Activated naive CD8-positive, alpha-beta T cell treated with anti-CD3 and anti-CD28 coated beads for 36 hours (primary cell): ENCODE measurements at places on chromosomes 2 and 18.

- DNase-seq, result no peak
- H3K4me1 ChIP-seq, result no peaks in the 10 kb centered on the region
- H3K27me3 ChIP-seq, result peaks cover 5% of the 10 kb centered on the region
- no peaks in the 10 kb centered on the region for H3K36me3 ChIP-seq
- no peak overlapping the region for H3K27ac ChIP-seq
Observed at GRCh38 chr2:233828546-233829192, 25.7 kb downstream of the HJURP start.

GRCh38 chr2:200040831-200041230 lies 85.4 kb downstream of the MAIP1 start:
- H3K27ac ChIP-seq, result no peak overlapping the region
- DNase-seq, result no peak
- peaks cover 6% of the 10 kb centered on the region for H3K27me3 ChIP-seq
- H3K36me3 ChIP-seq, result no peaks in the 10 kb centered on the region
- no peak overlapping the region for H3K4me3 ChIP-seq

- H3K36me3 ChIP-seq, result peaks cover 39% of the 10 kb centered on the region
- H3K4me1 ChIP-seq, result peaks cover 25% of the 10 kb centered on the region
- H3K4me3 ChIP-seq, result no peak overlapping the region
- DNase-seq, result peak; percentile 74
- H3K27ac ChIP-seq, result peak overlapping the region; percentile 56
Observed at GRCh38 chr2:86079981-86080911, 25.4 kb downstream of the POLR1A start.

DNA sequence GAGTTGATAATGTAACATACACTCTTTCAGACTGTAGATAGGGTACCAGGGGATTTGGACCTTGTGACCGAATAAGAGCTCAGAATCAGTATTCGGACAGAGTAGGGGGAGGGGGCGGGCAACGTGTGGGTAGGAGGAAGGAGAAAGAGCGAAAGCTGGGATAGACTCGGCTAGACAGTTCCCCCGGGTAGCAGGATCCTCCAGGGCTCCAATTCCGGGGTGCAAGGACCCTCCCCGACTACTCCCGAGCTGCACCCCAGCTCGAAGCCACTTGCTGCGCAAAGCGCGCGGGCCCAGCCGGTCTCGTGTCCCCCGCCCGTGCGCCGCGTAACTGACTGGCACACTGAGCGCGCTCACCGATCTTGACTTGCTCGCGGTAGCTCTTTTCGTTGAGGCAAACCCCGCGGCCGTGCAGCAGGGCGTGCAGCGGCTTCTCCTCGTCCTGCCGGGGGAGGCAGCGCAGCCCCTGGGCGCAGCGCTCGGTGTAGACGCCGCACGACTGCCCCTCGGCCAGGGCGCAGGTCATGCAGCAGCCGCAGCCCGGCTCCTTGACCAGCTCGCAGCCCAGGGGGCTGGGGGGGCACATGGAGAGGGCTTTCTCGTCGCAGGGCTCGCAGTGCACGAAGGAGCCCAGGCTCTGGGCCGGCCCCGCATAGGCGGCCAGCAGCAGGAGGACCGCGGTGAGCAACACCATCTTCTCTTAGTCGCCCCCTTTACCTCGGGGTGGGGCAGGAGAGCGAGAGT lies 1.1 kb downstream of the IGFBP5 start:
- peaks cover 25% of the 10 kb centered on the region for H3K4me1 ChIP-seq
- peak overlapping the region; percentile 71 for H3K4me3 ChIP-seq
- H3K27ac ChIP-seq, result no peak overlapping the region
- H3K27me3 ChIP-seq, result peaks cover 84% of the 10 kb centered on the region

GRCh38 chr18:23981369-23981980 lies 33.1 kb upstream of the TTC39C start:
- H3K27ac ChIP-seq, result no peak overlapping the region
- peaks cover 34% of the 10 kb centered on the region for H3K4me1 ChIP-seq
- H3K27me3 ChIP-seq, result no peaks in the 10 kb centered on the region
- no peak for DNase-seq
- H3K4me3 ChIP-seq, result no peak overlapping the region
- H3K36me3 ChIP-seq, result peaks cover 12% of the 10 kb centered on the region

GRCh38 chr2:178498137-178498536 lies 17.9 kb downstream of the PLEKHA3 start:
- H3K27ac ChIP-seq, result no peak overlapping the region
- no peak for DNase-seq
- no peaks in the 10 kb centered on the region for H3K27me3 ChIP-seq
- peaks cover 32% of the 10 kb centered on the region for H3K36me3 ChIP-seq

DNA sequence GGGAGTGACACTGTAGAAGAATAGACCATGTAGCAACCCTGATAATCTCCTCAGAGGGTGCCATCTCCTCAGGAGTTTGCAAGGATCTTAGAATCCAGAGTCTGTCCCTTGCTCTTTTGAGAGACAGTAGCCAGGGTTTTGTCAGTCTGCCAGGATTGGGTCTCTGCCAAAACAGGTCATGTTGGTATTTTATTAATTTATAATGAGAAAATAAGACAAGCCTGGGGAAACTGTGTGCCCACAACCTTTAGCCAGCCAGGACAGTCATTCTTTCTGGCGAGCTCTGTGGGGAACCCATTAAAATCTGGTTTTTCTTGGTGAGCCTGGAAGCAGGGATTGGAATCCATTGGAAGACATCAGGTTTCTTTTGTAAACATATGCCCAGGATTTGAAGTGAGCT lies 78.6 kb downstream of the PTPRM start:
- DNase-seq, result no peak
- no peaks in the 10 kb centered on the region for H3K4me1 ChIP-seq
- no peak overlapping the region for H3K27ac ChIP-seq

DNA sequence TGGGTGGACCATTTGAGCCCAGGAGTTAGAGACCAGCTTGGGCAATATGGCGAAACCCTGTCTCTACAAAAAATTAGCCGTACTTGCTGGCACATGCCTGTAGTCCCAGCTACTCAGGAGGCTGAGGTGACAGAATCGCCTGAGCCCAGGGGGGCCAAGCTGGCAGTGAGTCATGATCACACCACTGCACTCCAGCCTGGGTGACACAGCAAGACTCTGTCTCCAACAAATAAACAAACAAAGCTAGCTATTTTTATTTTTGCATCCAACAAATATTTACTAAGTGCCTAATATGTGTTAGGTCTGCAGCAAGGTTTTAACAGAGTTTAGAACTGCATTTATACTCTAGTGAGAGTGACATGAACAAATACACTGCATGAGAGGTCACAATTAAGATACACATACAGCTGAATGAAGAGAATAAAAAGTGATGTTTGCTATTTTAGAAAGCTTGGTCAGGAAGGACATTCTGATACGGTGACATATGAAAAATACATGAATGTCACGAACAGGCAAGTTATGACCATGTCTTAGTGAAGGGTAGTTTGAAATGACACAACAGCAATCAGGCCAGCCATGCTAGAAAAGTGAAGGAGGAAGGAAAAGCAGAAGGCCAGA lies 83.2 kb upstream of the FRZB start:
- peaks cover 13% of the 10 kb centered on the region for H3K27me3 ChIP-seq
- H3K4me3 ChIP-seq, result no peak overlapping the region
- no peak overlapping the region for H3K27ac ChIP-seq

GRCh38 chr18:13292736-13293135 lies 74.2 kb downstream of the LDLRAD4 start:
- peaks cover 44% of the 10 kb centered on the region for H3K4me1 ChIP-seq
- no peak for DNase-seq
- H3K27ac ChIP-seq, result no peak overlapping the region
- no peaks in the 10 kb centered on the region for H3K36me3 ChIP-seq

GRCh38 chr18:47919916-47920315 lies 10.5 kb downstream of the SMAD2 start:
- no peaks in the 10 kb centered on the region for H3K27me3 ChIP-seq
- peaks cover 60% of the 10 kb centered on the region for H3K4me1 ChIP-seq
- H3K36me3 ChIP-seq, result peaks cover 32% of the 10 kb centered on the region
- no peak overlapping the region for H3K4me3 ChIP-seq
- H3K27ac ChIP-seq, result no peak overlapping the region
- DNase-seq, result no peak

DNA sequence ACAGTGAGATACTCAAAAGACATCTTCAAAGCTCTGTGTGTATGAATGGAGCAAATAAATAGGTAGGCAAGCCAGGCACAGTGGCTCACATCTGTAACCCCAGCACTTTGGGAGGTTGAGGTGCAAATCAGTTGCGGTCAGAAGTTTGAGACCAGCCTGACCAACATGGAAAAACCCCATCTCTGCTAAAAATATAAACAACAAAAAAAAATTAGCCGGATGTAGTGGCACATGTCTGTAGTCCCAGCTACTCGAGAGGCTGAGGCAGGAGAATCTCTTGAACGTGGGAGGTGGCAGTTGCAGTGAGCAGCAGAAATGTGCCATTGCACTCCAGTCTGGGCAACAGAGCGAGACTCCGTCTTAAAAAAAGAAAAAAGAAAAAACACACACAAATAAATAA lies 945.1 kb upstream of the PIK3C3 start:
- no peaks in the 10 kb centered on the region for H3K4me1 ChIP-seq
- DNase-seq, result no peak
- no peaks in the 10 kb centered on the region for H3K27me3 ChIP-seq
- H3K4me3 ChIP-seq, result no peak overlapping the region
- no peaks in the 10 kb centered on the region for H3K36me3 ChIP-seq

DNA sequence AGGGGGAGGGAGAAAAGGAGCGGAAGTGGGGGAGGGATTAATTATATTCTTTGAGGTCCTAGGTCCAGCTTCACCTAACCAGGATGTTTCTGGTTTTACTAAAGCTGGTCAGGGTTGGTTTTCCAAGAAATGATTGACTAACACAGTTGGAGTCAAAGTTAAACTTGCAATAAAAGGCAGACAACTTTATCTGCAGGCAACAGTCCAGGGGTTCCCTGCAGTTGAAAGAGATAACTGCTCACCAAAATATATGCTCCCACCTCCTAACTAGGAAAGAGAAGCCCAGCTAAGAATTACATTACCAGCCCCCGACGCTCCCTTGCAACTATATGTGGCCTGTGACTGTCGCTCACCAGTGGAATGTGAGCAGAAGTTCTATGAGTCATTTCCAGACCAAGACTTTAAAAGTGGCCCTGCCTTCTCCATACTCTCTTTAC lies 140.0 kb upstream of the PKDCC start:
- peaks cover 18% of the 10 kb centered on the region for H3K27me3 ChIP-seq
- no peaks in the 10 kb centered on the region for H3K4me1 ChIP-seq
- H3K36me3 ChIP-seq, result no peaks in the 10 kb centered on the region
- H3K27ac ChIP-seq, result no peak overlapping the region

- H3K27me3 ChIP-seq, result no peaks in the 10 kb centered on the region
- H3K4me1 ChIP-seq, result no peaks in the 10 kb centered on the region
- no peak overlapping the region for H3K4me3 ChIP-seq
- H3K36me3 ChIP-seq, result no peaks in the 10 kb centered on the region
- no peak overlapping the region for H3K27ac ChIP-seq
Observed at GRCh38 chr2:8125741-8126711, 555.8 kb upstream of the ID2 start.

DNA sequence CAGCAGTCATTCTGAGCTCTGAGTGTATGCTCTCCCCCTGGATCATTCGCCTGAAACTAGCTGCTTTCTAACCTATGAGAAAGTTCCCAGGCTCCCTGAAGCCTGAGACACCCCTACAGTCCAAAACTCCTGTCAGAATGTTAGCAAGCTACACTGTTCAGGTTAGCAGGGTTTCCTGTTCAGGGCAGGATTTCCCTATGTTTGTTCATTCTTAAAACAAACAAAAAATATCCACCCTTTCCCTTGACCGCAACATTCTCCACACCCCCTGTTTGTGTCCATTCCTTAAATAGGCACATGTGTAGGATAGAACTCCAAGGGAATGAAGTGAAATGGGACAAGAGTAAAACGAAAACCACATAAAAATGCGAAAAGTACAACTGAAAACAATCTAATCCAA lies 83.1 kb downstream of the KLF7 start:
- no peaks in the 10 kb centered on the region for H3K4me1 ChIP-seq
- H3K4me3 ChIP-seq, result no peak overlapping the region

DNA sequence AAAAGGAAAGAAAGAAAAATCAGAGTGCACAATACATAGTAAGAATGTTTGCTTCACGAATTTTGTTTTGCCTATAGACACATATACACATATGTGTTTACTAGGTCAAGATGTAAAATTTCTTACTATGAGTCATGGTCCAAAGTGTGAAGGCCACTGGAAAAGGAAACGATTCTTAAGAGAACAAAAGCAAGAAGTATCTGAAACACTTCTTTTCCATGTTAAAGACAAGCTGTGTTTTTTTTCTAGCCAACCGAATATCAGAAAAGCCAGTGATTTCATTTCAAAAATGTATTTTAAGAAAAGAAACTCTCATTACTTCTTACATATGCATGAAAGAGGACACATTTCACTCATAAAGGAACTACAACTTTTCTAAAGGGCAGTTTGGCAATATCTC lies 24.9 kb downstream of the PECR start:
- no peak overlapping the region for H3K4me3 ChIP-seq
- DNase-seq, result no peak
- peaks cover 27% of the 10 kb centered on the region for H3K4me1 ChIP-seq
- no peaks in the 10 kb centered on the region for H3K27me3 ChIP-seq
- H3K36me3 ChIP-seq, result peaks cover 15% of the 10 kb centered on the region

DNA sequence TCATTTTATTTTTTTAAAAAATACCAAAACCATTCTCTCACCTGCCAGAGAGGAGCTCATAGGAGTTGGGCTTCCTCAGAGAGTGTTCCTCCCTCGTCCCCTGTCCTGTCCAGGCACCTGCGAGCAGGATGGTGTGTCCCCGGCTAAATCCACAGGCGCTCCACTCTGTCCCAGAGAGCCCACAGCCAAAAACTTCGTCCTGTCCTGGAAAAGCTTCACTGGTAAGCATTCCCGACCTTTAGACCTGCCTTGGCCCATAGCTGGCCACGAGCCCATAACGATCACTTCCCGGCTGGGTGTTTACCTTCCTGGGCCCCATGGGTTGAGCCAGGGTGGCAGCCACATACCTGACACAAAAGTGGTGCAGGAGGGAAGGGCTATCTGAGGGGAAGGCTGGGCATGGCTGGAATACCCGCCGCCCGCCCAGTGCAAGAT lies at the start of gene NGEF:
Gene NGEF (minus strand): TSS at position 230 of the 435 bp plus-strand sequence. CDS start 38,366 bp downstream, outside the sequence.
- no peak within 1 kb of the TSS for H3K4me3 ChIP-seq
- no peaks in the 10 kb centered on the region for H3K36me3 ChIP-seq
- no peak within 1 kb of the TSS for H3K27ac ChIP-seq
- no peaks in the 10 kb centered on the region for H3K27me3 ChIP-seq
- H3K4me1 ChIP-seq, result peaks cover 2% of the 10 kb centered on the region

- no peaks in the 10 kb centered on the region for H3K36me3 ChIP-seq
- no peak overlapping the region for H3K27ac ChIP-seq
- no peak for DNase-seq
- peaks cover 3% of the 10 kb centered on the region for H3K4me1 ChIP-seq
- H3K4me3 ChIP-seq, result no peak overlapping the region
Observed at GRCh38 chr2:71181316-71181715, 45.6 kb downstream of the PAIP2B start.
